ENCODE measurements at places on chromosomes 5 and 9. TPM values are rescaled to one million over a fixed set of nuclear protein-coding genes. Genes with fewer than 3 reads are reported as not detected.

GRCh38 chr5:44372028-44372427 lies 17.2 kb downstream of the FGF10 start:
- no peak for DNase-seq

DNA sequence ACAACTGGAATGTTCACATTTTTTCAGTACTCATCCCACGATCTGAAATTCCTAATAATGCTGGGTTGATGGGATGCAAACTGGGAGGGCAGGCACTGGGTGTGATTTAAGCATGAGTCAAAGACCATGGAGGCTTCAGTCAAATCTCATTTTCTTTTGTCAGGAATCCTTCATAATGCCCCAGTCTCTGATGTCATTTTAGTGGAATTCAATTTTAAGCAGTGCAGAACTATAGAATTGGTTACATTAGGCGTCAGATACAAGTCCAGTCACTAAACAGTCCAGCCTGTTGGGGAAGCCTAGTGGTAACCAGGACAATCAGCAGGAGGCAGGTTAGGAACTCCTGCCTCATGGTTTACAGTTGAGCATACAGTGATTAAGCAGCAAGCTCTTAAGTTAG lies 41.0 kb upstream of the TMEM215 start:
- no peak for DNase-seq

DNA sequence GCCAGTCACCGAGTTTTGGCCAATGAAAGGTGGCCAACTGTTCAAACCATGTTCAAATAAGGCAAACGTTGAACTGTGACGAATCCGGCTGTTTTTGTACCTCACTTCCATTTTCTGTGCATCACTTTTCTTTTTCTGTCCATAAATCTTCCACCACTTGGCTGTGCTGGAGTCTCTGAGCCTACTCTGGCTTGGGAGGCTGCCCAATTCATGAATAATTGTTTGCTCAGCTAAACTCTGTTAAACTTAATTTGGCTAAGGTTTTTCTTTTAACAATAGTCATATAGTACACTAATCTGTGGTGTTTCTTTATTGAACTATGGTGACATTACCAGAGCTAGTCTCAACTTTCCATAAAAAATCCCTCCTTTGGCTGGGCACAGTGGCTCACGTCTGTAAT lies 11.3 kb downstream of the NIM1K start:
- DNase-seq = no peak

- DNase-seq = no peak
Observed at GRCh38 chr5:173970878-173971650, 17.9 kb upstream of the C5orf47 start.

SLC34A1 gene
- not detected for total RNA-seq

- no peak for DNase-seq
Observed at GRCh38 chr9:113633782-113634595, 170.5 kb downstream of the RGS3 start.

DNA sequence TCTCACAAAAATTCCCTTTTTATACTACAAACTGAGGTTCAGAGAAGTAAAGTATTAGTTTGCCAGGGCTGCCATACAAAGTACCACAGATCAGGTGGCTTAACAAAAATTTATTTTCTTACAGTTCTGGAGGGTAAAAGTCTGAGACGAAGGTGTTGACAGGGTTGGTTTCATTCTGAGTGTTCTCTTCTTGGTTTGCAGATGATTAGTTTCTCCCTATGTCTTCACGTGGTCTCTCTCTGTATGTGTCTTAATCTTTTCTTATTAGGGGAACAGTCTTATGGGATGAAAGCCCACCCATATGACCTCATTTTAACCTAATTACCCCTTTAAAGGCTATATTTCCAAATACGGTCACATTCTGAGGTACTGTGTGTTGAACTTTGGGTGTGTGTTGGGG lies 274.2 kb downstream of the BRINP1 start:
- no peak for DNase-seq

PKD2L2 gene
- total RNA-seq = not detected

SFXN1 gene
- total RNA-seq = 506 TPM

TTC1 gene
- 73.9 TPM for total RNA-seq

SPARC gene
- 0.66 TPM for total RNA-seq

- no peak for DNase-seq
Observed at GRCh38 chr5:121731377-121731776, 120.3 kb upstream of the FTMT start.

Data from activated naive CD8-positive, alpha-beta T cell treated with anti-CD3 and anti-CD28 coated beads for 36 hours (primary cell).